KBM-7 (cell line): ENCODE measurements at places on chromosomes 12 and 14.
A peak's percentile ranks its signal among the peaks of the same experiment; 100 is the strongest.

DNA sequence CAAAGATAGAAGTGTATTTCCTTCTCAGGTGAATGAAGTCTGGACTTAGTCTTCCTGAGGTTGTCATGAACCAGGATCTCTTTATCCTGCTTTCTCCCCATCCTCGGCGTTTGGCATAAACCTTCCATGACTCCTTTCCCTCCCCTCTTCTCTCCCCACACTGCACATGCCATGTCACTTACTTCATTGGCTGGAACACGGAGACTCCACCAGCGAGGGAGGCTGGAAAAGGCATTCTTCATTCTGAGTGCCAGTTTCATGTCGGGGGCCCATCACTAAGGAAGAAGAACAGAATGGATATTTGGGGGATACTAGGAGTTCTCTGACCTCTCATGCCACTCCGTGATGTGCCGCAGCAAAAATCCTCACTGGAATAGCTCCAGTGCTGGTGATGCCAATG, 105.6 kb downstream of the VCPKMT start:
- DNase-seq: no peak

GRCh38 chr14:83988275-83988674, 1541.7 kb upstream of the FLRT2 start:
- DNase-seq: no peak

- DNase-seq: no peak
Observed at GRCh38 chr12:100843061-100843460, 48.5 kb downstream of the ANO4 start.

- DNase-seq: no peak
Observed at GRCh38 chr14:84409435-84409834, 1120.5 kb upstream of the FLRT2 start.

- DNase-seq: no peak
Observed at GRCh38 chr14:104816616-104816884, 15.6 kb downstream of the ZBTB42 start.

DNA sequence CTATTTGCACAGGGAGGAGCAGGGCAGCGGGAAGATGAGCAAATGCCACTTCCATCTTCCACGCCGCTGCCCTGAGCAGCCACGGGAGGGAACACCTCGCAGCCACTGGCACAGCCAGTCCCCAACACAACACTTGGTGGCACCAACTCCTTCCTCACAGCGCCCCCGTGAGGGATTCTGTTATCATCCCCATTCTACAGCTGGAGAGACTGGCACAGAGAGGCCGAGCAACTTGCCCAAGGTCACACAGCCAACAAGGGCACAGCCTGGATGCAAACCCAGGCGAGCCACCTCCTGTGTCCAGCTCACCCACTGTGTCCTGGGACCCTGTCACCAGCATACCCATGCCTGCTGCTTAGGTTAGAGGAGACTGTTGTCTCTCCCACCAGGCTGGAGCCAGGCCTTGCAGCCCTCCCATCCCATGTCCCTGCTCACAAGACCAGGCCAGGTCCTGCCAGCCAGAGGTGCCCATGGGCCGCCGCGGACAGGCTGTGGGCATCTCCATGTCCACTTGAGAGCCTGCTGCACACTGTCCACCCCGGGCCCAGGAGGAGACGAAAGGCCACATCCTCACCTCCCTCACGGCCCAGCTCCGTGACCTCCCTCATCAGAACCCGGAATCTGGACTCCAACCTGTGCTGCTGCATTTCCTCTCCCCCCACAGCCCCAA, 57.0 kb downstream of the NCOR2 start:
- DNase-seq: peak; percentile 57

DNA sequence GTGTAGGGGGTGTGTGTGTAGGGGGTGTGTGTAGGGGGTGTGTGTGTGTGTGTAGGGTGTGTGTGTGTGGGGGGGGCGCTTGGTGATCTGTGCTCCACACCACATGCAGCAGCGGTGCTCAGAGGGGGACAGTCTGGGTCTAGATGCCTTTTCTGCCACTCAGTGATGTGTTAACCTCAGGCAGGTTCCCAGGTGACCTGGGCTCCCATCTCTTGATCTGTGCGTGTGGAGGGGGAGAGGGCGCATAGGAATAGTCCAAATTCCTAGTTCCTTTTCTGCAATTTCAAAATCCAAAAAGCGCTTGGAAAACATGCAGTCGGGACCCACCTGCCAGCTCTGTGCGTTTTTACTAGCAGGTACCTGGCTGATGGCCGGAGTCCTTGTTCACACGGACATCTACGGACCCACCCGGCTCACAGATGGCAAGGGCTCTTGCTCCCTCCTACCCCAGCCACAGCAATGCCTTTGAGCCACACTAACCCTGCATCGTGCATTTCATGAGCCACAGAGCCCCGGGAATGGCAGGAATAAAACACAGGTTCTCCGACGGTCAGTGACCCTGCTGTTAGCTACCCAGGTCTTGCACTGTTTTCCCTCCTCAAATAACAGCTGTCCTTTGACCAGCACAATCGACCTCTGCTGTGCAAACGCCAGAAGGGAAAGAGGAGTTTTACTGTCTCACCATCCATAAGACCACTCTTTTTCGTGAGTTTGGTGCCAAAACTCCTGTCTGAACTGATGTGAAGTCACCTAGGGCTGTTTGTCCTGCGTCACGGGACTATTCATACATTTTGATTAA, 120.8 kb downstream of the GLT1D1 start:
- no peak for DNase-seq

GRCh38 chr12:27276275-27276674, 32.2 kb downstream of the STK38L start:
- DNase-seq: no peak

DNA sequence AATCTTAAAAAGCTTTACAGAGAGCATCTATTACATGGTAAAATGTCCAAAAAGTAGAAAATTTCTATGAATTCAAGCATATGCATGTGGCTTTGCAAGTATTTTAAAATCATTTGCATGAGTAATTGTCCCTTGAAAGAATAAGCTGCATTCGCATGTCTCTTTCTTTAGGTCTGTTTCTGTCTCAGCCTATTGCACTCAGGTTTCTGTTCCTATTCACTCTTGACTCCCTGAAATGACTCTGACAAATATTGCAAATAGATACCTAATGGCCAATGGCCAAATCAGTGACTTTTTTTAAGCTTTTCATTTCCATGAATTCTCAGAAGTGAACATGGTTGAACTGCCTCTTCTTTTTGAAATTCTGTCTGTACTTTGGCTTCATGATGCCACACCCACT, 6.4 kb upstream of the TTC8 start:
- DNase-seq: no peak

DNA sequence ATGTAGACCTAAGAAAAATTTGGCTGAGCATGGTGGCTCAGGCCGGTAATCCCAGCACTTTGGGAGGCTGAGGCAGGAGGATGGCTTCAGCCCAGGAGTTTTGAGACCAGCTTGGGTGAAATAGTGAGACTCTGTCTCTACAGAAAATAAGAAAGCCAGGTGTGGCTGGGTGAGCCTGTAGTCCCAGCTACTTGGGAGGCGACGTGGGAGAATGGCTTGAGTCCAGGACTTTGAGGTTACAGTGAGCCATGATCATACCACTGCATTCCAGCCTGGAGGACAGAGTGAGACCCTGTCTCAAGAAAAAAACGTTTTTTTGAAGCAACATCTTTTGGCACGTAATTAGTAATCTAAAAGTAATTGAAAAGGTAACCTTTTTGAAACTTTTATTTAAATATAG, 70.9 kb downstream of the FERMT2 start:
- DNase-seq: no peak

GRCh38 chr14:68232300-68233055, 412.9 kb downstream of the RAD51B start:
- no peak for DNase-seq

- DNase-seq: no peak
Observed at GRCh38 chr12:111284709-111285108, 84.2 kb downstream of the PHETA1 start.

GRCh38 chr12:115626210-115626609, 651.3 kb downstream of the MED13L start:
- no peak for DNase-seq

- DNase-seq: no peak
Observed at GRCh38 chr12:16282081-16282480, 4.6 kb upstream of the SLC15A5 start.

GRCh38 chr12:95339086-95339788, 121.6 kb downstream of the VEZT start:
- DNase-seq: no peak

DNA sequence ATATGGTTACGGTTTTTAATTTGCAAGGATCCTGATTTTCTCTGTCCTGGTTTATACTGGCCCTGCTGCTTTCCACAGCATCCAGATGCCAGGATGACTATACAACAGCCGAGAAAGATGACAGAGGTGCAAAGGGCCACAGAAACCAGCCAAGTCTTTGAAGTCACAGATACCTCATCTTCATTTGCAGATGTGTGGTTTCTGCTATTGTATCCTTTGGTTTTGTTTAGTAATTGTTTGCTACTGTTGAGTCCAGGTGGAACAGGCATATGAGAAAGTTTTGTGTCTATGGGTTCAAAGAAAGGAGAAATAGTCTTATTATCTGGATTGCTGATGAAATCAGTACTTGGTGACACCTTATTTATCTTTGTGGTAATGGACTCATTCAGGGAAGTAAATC, 17.3 kb upstream of the KLHL42 start:
- DNase-seq: no peak

GRCh38 chr12:55816881-55817344, 611 bp downstream of the SARNP start:
- DNase-seq: no peak

DNA sequence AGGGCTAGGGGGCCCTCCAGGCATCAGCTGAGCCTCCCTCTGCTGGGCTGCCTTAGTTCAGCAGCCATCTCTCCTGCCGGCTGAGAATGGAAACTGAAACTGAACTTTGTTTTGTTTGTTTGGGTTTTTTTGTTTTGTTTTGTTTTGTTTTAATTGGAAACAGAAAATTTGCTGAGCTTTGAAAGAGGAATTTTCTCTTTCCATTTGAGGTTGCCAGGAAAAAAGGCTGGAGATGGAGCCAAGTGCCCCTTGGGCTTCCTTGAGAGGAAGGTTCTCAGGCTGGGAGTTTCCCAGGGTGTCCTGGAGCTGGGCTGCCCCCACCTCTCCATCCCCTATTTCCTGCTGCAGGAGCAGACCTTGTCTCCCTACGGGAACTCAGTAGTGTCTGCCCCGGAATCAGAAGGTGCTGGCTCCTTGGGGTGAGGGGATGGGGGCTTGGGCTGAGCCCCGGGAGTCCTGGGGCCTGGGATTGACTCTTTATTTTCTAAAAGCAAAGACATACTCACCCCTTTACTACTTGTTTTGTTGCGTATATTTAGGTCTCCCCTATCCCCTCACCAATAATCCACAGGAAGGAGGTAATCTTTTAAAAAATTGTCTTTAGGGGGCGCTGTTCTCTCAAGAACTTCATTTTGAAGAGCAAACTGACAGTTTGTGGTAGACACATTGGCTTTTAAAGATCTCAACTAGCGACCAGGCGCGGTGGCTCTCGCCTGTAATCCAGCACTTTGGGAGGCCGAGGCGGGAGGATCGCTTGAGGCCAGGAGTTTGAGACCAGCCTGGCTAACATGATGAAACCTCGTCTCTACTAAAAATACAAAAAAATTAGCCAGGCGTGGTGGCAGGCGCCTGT, 21.3 kb upstream of the OASL start:
- peak; percentile 84 for DNase-seq

- DNase-seq: no peak
Observed at GRCh38 chr14:89293314-89293916, 123.6 kb downstream of the FOXN3 start.

GRCh38 chr12:53478865-53479264, 20.4 kb downstream of the MAP3K12 start:
- DNase-seq: no peak

GRCh38 chr12:68294251-68294650, 37.9 kb downstream of the MDM1 start:
- no peak for DNase-seq

- DNase-seq: peak; percentile 88
Observed at GRCh38 chr12:53995378-53996239, 4.4 kb upstream of the HOXC9 start.

DNA sequence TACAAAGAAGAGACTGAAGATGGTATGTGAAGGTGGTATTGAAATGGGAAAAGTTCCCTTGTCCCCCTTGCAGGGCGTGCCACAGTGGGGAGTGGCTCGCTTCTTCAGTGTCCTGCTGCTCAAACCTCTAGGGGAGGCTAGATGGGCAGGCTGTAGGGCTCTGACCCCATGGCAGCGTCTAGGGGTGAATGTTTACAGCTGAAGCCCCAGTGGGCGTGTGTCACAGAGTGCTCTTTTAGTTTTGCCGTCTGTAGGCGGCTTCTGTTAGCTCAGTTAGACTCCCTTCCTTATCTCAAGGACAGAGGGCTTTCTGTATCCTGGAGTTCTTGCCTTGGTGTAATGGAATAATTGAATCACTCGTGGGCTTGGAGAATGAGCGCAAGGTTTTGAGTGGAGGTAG, 266.2 kb downstream of the RAD51B start:
- DNase-seq: no peak

GRCh38 chr14:24289649-24290280, 9.8 kb downstream of the DHRS1 start:
- no peak for DNase-seq

GRCh38 chr12:105220150-105220928, 15.6 kb downstream of the APPL2 start:
- DNase-seq: no peak

- no peak for DNase-seq
Observed at GRCh38 chr12:7650091-7650490, 15.6 kb downstream of the APOBEC1 start.

GRCh38 chr12:7486512-7486911, 17.1 kb downstream of the CD163 start:
- no peak for DNase-seq

GRCh38 chr12:18810537-18811253, 72.8 kb downstream of the CAPZA3 start:
- no peak for DNase-seq

- no peak for DNase-seq
Observed at GRCh38 chr14:104585966-104586697, 6.6 kb downstream of the C14orf180 start.

- no peak for DNase-seq
Observed at GRCh38 chr12:32266756-32267155, 132.6 kb upstream of the FGD4 start.

- no peak for DNase-seq
Observed at GRCh38 chr12:54135621-54136350, 53.0 kb downstream of the SMUG1 start.

GRCh38 chr14:76901171-76902055, 75.2 kb downstream of the LRRC74A start:
- no peak for DNase-seq

DNA sequence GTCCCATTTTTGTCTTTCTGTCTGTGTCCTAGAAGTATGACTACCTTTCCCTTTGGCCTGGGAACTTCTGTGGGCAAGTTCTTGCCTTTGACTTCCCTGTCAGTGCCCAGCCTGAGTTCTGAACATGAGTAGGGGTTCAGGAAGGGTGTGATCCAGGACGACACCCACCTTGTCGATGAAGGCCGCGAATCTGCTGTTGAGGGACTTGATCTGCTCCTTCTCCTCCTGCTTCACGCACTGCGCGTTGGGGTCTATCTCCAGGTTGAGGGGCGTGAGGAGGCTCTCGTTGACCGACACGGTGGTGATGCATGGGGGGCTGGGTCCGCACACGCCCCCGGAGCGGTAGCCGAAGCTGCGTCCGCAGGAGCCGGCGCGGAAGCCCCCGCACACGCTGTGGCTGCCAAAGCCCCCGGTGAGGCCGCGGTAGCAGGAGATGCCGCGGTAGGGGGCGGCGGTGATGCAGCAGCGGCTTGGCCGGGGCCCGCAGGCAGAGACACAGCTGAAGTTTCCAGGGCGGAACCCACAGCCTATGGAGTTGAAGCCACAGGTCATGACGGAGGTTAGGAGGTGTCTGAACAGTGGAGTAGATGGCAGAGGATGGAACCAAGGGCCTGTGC, at the start of gene KRT83:
KRT83 (minus strand) TSS at position 615 of the 617 bp plus-strand sequence; CDS start at position 552, 63 bp downstream.
- DNase-seq: no peak
